ENCODE measurements at places on chromosomes 16 and 17.

DNA sequence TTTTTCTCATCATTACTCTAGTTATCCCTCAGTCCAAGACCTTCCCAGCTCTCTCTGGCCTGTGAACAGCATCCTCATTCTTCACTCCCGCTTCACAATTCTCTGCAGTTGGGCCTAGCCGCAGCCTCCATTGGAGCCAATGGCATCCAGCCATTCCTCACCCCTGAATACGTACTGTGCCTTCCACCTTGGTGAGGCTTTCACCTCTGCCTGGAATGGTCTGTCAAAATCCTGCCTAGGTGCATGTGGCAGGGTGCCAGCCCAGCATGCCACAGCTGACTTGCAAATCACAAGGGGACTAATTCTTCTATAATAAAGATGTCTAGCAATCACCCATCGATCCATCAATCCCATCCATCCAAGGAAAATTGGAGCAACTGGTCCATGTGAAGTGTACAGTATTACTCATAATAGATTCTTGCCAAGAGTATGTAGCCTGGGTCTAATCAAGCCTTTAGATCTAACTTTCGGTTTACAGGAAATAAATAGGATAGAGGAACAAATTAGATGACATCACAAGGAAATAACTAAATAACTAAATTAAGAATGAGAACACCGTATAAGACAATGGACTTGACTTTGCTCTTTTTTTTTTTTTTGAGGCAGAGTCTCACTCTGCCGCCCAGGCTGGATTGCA is 5.1 kb upstream of the CX3CL1 start:
- no peak for DNase-seq

DNA sequence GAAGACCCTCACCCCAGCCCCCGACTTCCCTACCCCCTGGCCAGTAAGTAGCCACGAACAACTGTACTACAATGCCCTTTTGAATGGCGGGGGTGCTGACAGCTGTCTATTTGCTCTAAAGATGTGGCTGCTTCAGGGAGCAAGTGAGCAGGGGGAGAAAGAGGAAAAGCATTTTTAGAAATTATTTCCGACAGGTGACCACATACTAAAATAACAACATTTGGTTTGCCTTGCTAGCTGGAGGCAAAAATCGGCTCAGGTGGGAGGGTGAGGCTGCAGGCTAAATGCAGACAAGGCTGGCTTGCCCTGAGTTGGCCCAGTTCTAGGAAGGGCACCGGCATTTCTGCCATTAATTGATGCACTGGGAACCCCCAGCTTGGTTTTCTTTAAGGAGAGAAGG is 188.5 kb downstream of the XYLT1 start:
- no peak for DNase-seq

GRCh38 chr16:88724855-88725555 is 18.7 kb downstream of the CTU2 start:
- no peak for DNase-seq

DNA sequence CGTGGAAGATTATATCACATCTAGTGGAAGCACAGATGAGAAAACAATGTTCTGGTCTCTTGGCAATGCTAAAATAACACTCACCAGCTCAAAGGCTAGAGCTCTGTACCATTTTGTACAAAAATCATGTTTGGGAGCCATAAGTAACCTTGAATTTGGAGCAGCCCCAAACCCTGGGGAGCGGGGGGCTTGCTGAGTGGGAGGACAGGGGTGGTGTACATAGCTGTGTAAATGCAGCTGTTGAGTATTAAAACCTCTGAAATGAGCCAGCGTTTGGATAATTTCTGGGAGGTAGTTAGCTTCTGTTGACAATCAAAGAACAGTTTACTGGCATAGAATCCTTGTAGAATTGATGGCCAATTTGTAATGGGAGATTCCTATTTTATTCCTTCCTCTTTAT is 4.3 kb downstream of the MYH8 start:
- no peak for DNase-seq

Measured in CD4-positive, alpha-beta T cell treated with Interleukin-17A for 1 hour (primary cell).